ENCODE measurements at places on chromosomes 2 and 18.

DNA sequence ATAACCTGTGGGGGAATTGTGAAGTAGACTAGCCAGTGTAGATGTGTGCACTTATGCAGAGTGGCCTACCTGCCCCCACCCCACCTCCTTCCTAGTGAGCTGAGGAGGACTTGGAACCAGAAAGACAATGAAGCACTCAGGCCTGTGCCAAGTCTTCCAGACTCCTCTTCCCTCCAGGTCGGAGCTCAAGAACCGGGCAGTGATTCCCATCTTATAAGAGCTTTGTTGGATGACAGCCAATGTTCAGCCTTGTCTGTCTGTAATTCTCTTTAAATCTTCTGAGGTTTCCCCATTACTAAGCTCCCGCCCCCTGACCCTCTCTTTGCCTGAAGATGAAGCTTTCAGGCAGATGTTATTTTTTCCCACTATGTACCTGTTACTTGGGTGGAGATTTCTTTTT is 121.0 kb downstream of the SMAD2 start:
- no peak for DNase-seq

- no peak for DNase-seq
Measured at GRCh38 chr2:208531361-208531760, 124.8 kb downstream of the PTH2R start.

- no peak for DNase-seq
Measured at GRCh38 chr2:21103274-21103891, 20.4 kb upstream of the TDRD15 start.

GRCh38 chr2:23390152-23390551 is 5.2 kb downstream of the KLHL29 start:
- DNase-seq: peak; percentile 13

DNA sequence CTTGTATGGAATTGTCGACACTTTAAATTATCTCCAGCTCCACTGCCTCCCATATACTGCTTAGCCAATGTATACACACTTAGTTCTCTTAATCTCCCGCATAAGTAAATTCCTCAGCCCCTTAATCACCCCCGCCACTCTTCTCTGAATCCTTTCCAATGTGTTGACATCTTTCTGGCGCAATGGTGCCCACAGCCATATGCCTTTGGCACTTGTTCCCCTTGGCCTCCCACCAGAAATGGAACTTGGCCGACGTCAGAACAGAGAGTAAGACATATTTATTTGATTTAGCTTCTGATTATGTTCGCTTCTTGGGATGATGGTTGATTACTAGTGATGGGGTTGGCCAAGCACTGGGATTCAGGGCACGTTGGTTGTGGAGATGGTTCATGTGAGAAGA is 1089.3 kb upstream of the CELF4 start:
- no peak for DNase-seq

DNA sequence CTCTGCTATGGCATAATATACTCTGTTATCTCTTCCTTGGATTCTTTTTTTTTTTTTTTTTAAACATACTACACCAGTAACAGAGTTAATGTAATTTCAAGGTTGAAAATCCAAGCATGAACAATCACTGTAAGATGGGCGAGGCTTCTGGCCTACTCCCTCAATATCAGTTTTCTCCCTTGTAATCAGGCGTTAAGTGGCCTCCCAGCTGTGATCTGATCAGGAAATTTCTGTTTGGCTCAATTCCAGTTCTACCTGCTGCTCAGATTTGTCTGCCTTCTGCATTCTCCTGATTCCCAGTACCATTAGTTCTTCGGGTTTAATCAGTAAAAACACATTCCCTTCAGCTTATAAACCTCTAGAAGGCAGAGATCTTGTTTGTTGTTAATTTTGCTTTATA is 18.6 kb downstream of the PRKD3 start:
- DNase-seq: no peak

DNA sequence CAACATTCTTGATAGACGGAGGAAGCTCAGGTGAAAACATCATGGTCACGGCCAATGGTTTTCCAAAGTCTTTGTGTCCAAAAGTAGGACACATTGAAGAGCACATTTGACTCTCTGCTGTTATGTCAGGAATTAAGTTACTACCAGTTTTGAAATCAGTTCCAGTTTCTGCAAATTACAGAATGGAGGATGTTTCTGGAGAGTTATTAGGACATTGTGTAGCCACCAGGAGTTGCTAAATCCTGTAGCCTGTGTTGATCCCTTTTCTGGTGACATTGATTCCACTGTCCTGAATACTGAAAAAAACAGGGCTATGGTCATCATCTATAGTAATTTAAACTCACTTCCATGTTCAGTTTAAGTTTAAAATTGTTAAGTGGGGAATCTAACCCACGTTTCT is 15.3 kb downstream of the UPP2 start:
- peak; percentile 82 for DNase-seq

DNA sequence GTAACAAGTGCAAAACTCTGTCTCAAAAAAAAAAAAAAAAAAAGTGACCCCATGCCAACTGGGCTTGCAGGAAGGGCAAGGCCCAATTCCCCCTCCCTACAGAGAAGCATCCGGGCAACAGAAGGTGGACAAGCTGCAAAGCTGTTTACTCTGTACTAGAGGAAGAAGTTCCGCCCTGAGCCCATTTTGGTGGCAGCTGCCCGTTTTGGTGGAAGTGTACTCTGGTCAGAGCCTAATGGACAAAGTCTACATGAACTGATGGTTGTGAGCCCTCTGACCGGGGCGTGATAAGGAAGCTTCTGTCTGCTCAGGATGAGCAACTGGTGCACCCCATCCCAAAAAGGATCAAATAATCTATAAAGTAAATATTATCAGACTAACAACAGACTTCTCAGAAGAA is 65.0 kb downstream of the TRAPPC8 start:
- no peak for DNase-seq

GRCh38 chr2:164014068-164014731 is 278.4 kb upstream of the FIGN start:
- DNase-seq: no peak

DNA sequence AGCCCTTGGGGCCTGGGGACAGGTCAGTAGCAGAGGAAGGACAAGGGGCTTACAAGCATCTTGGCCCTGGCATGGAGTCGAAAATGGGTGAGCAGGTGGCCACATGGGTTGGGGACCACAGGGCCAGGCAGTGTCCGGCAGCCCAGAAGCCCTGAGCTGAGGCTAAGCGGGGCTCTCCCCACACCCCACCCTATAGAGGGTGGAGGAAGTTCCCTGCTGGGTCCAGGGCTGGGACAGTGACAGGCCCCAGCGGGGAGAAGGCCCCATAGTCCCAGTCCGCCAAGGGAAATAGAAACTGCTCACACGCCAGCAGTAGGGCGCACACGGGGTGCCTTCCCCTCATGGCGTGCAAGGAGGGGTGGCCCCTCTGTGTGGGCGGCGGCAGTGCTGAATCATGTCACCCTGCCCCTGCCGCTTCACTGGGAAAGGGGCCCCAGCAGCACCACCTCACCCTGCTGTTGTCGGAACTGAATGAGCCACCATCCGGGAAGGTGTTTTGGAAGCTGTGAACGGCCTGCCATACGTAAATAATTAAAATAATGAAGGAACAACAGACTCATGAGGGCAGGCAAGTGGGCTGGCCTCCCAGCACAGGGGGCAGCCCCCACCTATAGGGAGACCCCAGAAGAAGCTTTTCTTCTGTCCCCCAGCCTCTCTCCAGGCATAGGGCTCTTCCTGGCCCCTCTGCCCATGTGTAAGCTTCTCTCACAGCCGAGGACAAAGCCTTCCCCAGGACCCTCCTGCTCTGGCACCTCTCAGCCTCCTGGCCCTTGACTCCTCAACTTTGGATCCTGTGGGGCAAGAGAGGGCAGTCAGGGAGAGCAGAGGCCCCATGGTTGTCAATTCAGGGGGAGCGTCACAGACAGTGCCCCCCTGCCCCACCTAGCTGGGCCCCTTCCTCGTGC is 12.7 kb upstream of the DUSP2 start:
- peak; percentile 81 for DNase-seq

DNA sequence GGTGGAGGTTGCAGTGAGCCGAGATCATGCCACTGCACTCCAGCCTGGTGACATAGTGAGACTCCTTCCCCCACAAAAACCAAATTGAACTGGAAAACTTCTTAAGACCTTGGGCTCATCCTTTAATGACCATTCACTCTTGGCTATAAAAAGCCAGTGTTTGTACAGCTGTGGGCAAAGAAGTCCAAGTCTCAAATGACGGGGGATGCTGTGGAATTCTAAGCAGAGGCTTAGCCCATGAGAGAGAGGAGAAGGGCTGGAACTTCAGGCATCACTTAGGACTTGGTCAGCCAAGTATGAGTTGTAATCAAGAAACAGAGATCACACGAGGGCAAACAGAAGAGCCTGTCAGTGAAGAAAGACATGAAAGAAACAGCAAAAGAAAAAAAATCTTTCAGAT is 79.3 kb upstream of the POU3F3 start:
- DNase-seq: no peak

- no peak for DNase-seq
Measured at GRCh38 chr18:6484659-6485058, 69.9 kb upstream of the L3MBTL4 start.

- DNase-seq: peak; percentile 87
Measured at GRCh38 chr2:9594366-9595054, 36.3 kb downstream of the YWHAQ start.

DNA sequence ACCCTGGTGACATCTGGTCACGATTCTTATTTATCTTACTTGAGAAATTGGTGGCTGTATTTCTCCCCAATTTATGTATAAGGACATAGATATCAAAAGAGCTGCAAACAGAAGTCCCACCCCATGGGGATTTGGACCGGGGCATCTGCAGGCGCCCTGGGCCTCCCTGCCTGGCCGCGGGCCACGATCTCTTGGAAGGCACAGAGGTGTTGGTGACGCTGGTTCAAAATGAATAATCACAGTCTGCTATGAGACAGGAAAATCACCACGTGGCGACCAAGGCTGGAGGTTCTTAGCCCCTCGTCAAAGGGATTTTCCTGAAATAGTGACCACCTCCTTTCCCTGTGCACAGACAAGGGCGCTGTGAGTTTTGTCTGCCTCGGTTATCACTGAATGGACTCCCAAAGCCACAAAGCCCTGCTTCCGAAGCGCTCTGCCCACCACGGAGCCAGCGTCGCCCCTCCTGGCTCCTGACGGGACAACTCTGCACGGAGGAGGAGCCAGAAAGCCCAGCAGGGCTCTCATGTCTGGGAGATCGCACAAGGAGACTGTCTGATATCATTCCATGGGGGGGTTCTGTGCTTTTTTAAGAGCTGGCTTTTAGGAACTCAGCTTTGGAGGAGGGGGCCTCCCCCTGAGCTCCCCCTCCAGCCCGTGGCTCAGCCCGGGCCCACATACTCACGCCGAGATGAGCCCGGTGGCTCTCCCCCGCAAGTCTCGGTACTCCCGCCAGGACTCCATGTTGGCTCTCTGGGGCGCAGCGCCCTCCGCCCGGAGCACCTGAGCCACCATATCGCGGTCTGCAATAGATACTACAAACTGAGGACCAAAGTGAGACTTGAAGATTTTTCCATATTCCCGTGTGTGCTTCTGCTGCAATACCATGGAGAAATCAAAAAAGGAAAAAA is 14.6 kb downstream of the CYP27C1 start:
- no peak for DNase-seq

DNA sequence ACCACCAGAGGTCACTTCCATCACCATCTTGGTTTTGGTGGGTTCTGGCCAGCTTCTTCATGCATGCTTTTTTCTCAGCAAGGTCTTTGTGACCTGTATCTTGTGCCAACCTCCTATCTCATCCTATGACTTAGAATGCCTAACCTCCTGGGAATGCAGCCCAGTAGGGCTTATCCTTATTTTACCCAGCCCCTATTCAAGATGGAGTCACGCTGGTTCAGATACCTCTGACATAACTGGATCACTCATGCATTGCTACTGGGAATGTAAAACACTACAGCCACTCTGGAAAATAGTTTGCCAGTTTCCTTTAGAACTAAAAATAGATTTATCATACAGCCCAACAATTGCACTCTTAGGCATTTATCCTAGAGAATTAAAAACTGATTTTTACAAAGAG is 219.2 kb downstream of the IRS1 start:
- no peak for DNase-seq

- no peak for DNase-seq
Measured at GRCh38 chr2:231521-232185, 32.2 kb downstream of the SH3YL1 start.

DNA sequence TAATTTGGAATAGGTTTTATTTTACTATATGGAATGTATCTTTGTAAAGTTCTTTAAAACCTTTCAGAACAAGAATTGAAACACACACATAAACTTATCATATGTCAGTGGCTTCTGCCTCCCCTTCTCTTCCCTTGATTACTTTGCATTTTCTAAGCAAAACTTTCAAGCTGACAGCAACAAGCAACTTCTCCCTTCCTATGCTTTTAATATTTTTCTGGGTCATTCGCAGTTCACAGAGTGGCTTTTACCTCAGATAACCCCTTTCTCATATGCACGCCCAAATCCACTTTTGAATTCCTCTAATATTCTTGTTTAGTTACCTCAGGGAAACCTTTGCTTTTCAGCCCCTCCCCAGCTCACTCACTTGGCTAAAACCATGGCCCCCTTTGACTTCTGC is 36.7 kb upstream of the CDC42EP3 start:
- DNase-seq: peak; percentile 55

DNA sequence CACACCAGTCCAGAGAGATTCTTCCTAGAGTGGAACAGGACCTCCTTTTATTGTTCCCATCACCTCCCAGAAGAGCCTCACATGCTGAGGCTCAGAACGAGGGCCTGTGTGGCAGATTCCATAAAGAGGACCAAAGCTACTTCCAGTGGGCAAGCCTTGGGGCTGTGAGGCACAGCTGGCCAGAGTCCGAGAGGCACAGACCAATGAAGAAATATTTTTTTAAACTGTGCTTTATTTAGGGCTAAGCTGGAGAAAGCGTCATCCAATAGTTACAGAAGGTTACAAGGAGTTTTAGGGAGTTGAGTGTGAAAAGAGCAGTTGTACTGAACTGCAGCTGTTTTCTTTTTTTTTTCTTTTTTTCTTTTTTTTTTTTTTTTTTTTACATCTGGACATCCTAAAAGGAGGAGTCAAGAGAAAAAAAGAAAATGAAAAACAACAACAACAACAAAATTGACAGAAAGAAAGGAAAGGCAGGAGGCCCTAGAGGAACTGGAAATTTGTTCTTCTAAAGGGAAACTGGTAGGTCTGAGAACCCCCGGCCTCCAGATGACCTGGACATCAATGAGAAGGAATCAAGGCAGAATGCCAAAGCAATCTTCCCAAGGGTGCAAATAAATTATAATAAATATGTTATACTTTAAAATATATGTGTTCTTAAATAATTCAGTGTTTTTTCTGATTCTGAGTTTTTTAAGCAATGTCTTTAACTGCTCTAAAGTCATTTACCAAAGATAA is 322.6 kb downstream of the CELF4 start:
- no peak for DNase-seq

DNA sequence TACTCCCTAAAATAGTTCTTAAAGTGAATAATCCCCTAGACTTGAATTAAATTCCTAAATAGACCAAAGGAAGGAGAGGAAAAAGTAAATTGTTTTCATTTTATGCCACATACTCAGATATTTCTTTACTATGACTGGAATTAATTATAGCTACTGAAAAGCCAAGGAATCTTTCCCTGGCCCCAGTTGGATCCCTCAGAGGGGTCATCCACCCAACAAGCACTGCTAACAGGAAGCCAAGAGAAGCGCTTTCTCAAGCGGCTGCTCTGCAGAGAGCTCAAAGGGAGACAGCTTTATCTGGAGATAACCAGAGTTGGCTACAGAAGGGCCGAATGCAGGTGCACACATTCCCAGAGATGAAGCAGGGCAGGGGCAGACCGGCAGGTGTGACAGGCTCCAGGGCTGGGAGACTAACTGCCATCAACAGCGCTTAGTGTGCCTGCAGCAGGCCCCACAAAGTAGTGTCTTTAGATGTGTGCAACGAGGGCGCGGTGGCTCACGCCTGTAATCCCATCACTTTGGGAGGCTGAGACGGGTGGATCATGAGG is 51.1 kb downstream of the POLR1A start:
- no peak for DNase-seq

GRCh38 chr2:173090276-173090877 is 14.7 kb downstream of the MAP3K20 start:
- no peak for DNase-seq

- DNase-seq: no peak
Measured at GRCh38 chr2:222196159-222196558, 102.6 kb downstream of the PAX3 start.
